ENCODE measurements at places on chromosomes 1 and 21.
A peak's percentile ranks its signal among the peaks of the same experiment; 100 is the strongest.

DNA sequence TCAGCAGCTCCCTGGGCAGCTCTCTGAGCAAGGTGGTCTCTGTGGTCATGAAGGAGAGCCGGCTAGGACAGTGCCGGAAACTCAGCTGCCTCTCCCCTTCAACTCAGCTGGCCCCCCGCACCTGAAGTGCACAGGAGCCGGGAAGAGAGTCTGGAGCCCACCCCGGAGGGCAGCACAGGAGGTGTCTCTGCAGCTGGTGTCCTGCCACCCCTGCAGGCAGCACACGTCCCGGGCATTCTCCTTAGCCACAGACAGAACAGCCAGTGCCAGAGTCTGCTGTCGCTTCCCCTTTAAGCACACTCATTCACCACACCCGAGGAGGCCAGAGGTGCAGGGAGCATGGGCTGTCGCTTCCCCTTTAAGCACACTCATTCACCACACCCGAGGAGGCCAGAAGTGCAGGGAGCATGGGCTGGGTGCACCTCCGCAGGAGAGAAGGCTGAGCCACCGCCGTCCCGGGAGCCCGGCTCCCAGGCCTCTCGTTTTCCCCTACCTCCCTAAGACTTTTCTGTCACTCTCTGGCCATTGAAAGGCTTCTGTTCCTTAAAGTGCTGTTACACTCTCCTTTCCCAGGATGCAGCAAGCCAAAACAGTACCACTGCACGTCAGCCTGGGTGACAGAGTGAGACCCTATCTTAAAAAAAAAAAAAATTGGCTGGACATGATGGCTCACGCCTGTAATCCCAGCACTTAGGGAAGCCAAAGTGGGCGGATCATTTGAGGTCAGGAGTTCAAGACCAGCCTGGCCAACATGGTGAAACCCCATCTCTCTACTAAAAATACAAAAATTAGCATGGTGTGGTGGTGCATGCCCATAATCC is 16.9 kb upstream of the SAMD11 start:
- DNase-seq, result no peak

DNA sequence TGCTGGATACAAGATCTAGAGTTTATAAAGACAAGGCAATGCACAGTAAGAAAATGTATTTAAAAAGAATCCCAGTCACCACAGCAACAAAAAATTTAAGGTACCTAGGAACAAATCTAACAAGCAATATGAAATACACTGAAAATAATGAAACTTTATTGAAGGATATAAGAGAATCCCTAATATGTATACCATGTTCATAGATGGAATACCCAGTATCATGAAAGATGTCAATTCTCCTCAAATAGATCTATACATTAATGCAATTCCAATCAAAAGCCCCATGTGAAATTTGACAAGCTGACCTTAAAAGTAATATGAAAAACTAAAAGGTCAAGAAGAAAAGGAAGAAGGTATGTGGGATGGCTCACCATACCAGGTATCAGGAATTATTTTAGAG is 109.2 kb downstream of the COQ8A start:
- no peak for DNase-seq

GRCh38 chr1:63868268-63868781 is 94.5 kb downstream of the ROR1 start:
- DNase-seq, result no peak

- peak; percentile 99 for DNase-seq
Measured at GRCh38 chr1:160098852-160099561, 588 bp upstream of the IGSF8 start.

- DNase-seq, result no peak
Measured at GRCh38 chr1:186975220-186975619, 146.5 kb downstream of the PLA2G4A start.

DNA sequence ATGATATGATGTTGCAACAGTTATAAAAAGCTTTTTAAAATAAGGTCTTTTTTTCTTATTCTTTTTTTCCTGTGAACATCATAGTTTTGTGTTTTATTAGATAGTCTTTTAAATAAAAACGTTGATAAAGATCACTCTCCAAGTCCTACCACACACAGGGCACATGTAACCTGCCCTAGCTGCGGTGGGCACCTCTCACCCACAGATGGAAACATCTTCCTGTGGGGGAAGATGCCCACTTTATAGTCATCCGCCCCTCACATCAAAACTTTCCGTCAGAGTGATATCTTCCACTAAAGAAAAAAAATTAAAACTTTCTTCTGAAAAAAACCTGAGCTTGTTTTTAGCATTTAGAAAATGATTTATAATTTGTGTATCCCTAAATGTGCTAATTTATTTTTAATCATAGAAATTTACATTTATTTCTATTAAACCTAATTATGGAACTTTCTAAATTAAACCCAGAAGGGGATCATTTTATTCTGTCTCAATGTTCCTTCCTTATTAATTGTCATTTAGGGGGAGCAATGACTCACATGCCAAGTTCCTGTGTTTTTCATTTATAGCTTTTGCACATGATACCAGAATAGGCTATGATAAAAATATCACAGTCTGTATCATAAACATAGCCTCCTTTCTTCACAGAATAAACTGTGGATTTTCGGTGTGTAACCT is 24.7 kb downstream of the TNFRSF9 start:
- peak; percentile 51 for DNase-seq

DNA sequence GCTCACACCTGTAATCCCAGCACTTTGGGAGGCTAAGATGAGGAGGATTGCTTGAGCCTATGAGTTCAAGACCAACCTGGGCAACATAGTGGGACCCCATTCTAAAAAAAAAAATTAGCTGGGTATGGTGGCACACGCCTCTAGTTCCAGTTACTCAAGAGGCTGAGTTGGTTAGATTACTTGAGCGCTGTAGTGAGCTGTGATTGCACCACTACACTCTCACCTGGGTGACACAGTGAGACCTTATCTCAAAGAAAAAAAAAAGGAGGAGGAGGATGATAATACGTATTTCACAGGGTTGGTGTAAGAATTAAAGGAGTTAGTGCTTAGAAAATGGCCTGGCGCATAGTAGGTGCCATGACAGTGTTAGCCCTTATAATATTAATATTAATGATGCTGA is 144.1 kb downstream of the PLXNA2 start:
- no peak for DNase-seq

DNA sequence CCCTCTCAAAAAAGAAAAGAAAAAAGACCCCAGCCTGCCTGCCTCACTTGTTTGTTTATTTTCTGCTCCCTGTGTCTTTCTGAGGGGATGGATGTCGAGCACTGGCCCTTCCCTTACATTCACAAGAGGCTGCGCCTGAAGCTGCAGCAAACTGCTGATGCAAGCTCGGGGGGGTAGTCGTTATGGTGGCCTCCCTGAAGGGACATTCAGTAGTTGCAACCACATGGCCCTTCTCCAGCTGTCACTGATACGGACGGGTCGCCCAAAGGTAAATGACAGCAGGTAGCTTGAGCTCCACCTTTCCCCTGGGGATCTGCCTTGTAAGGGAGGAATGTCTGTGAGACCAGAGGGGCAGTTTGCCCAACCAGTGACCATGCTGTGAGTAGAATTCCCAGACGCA is 17.7 kb downstream of the PLEKHM2 start:
- no peak for DNase-seq

DNA sequence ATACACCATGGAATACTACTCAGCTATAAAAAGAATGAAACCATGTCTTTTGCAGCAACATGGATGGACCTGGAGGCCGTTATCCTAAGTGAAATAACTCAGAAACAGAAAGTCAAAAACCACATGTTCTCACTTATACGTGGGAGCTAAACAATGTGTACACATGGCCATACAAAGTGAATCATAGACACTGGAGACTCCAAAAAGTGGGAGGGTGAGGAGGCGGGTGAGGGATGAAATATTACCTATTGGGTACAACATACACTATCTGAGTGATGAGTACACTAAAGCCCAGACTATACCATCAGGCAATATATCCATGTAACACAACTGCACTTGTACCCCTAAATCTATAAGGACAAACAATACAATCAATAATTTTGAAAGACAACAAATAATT is 39.5 kb upstream of the FAM20B start:
- DNase-seq, result no peak

DNA sequence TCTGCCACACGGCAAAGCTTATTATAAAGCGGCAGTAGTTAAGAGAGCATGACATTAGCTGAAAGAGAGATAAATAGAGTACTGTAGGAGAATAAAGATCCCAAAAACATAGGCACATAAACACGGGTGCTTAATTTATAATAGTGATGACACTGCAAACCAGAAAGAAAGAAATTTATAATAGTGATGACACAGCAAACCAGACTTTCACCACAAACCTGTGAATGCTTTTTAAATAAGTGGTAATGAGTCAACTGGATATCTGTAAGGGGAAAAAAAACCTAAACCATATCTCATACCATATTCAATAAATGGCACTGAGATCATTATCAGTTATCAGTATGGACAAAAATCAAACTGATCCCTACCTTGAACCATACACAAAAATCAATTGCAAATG is 25.5 kb downstream of the USP1 start:
- no peak for DNase-seq

GRCh38 chr1:164479242-164479641 is 79.7 kb upstream of the PBX1 start:
- DNase-seq, result no peak

DNA sequence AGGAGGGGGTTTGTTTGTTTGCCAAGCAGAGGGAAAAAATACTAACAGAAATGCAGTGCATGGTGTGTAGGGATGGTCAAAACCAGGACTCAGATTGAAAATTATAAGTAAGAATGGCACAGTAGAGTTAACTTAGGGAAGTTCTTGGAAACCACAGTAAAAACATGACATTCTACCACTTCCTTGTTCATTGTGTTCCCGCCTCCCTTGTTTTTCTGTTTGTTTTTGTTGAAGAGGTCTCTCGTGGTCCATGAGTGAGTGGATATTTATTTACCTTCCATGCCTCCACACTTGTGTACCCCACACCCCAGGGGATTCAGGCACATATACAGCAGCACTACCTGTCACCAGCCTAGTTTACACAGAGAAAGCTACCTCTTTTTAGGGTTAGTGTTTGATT is 69.6 kb downstream of the OLFML2B start:
- no peak for DNase-seq

GRCh38 chr1:16168622-16169360 is 12.9 kb upstream of the EPHA2 start:
- no peak for DNase-seq

DNA sequence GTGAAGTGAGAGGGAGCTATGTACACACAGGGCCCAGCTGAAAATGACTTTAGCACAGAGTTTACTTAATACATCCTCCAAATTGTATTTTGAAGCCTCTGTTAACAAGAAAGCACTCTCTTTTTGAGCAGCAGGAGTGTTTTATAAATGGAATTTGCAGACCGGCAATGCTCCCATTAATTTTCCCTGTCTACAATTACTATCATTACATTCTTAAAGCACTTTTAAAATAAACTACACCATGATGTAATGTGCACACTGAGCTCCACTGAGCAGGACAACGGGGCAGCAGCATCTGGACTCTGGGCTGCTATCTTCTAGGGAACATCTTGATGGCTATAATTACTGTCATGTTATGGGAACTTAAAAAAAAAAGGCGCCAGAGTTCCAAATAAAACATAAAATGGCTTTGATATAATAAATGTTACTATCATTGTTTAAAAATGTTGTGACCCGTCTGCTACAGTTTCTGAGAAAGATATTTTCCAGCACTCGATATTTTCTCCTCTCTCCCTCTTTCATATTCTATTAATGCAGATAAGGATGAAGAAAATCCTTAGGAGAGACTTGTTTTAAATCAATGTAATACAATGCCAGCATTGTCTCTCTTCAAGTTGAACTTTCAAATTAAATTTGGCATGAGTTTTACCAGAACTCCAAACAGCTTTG is 150.9 kb downstream of the HLX start:
- no peak for DNase-seq

DNA sequence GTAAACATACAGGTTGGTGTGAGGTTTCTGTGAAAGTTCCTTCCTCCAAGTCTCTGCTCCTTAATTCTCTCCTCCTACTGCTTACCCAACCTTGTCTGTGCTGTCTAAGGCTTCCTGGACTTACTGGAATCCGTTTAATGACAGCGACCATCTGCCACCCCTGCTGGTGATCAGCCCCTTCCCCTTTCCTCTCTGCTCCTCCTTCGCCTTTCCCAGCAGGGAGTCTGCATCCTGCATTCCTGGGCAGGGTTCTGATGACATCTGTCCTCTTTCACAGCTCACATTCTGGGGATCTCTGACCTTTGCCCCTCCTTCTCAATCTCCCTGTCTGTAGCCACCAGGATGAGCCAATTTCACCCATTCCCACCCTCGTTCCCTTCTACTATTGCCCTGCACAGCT is 66.5 kb downstream of the KIRREL1 start:
- DNase-seq, result no peak

- no peak for DNase-seq
Measured at GRCh38 chr1:53122201-53122885, 20.1 kb downstream of the SLC1A7 start.

- DNase-seq, result no peak
Measured at GRCh38 chr1:246036175-246036574, 470.9 kb downstream of the SMYD3 start.

- no peak for DNase-seq
Measured at GRCh38 chr1:111801071-111801850, 45.6 kb downstream of the DDX20 start.

DNA sequence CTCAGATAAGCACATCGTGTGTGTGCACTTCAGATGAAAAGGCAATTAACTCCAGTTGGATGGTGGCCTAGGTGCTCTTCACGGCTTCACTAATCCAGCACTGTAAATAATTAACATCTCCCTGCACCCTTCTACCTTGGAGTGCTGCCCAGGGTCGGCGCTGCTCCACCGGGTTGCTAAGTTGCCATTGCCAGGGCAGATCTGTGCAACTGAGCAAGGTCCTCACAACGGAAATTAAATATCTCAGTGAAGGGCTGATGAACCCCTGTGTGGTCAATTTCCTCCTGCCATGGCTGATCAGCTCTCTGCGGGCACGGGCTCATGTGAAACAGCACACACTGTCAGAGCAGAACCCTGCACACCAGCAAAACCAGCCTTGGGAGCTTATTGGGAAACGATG is 63.2 kb downstream of the SYDE2 start:
- DNase-seq, result no peak

DNA sequence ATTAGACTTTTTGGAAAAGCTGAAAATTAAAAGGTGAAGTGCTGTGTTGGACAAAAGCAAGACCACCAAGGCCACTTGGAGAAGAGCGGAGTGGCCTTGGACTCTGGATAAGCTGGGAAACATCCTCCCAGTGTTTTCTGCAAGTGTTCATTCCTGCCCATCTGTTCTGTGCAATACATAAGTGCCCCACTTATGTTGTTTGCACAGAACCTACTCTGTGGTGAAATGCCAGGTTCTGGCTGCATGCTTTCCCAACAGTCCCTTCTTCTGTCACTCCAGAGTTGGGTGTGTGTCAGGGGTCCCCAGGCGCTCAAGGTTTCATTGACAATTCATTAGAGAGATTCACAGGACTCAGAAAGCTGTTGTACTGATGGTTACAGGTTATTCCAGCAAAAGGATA is 30.3 kb downstream of the NHLH2 start:
- DNase-seq, result no peak

- DNase-seq, result no peak
Measured at GRCh38 chr1:125087247-125087646, 3902.5 kb downstream of the SRGAP2C start.

- no peak for DNase-seq
Measured at GRCh38 chr1:159705904-159706256, 8.5 kb downstream of the CRP start.

All from activated T-cell treated with anti-CD3 and anti-CD28 coated beads, Interleukin-2, amount 50 U/mL, for 4 hours (primary cell).